ENCODE measurements at places on chromosomes 16 and 17.

GRCh38 chr16:2089706-2090480 is 42.1 kb downstream of the TSC2 start:
- no peak for DNase-seq

GRCh38 chr17:56309897-56310296 is 156.6 kb downstream of the ANKFN1 start:
- no peak for DNase-seq

DNA sequence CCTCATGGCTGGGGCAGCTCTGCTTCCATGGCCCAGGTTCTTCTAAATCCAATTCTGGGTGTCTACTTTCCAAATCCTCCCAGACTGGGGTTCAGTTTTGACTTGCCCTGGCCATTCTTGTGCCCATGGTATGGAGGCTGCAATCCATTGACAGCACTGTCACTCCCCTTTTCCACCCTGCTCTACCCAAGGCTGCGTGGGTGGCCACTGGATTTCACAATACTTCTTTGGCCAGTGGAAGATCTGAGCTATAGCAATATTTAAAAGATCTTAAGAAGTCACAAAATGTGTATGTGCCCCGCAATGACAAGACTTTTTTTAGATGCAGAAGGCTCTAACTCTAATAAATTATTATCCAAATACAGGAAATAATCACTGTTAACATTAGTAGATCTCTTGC is 329.4 kb upstream of the CCL2 start:
- no peak for DNase-seq

DNA sequence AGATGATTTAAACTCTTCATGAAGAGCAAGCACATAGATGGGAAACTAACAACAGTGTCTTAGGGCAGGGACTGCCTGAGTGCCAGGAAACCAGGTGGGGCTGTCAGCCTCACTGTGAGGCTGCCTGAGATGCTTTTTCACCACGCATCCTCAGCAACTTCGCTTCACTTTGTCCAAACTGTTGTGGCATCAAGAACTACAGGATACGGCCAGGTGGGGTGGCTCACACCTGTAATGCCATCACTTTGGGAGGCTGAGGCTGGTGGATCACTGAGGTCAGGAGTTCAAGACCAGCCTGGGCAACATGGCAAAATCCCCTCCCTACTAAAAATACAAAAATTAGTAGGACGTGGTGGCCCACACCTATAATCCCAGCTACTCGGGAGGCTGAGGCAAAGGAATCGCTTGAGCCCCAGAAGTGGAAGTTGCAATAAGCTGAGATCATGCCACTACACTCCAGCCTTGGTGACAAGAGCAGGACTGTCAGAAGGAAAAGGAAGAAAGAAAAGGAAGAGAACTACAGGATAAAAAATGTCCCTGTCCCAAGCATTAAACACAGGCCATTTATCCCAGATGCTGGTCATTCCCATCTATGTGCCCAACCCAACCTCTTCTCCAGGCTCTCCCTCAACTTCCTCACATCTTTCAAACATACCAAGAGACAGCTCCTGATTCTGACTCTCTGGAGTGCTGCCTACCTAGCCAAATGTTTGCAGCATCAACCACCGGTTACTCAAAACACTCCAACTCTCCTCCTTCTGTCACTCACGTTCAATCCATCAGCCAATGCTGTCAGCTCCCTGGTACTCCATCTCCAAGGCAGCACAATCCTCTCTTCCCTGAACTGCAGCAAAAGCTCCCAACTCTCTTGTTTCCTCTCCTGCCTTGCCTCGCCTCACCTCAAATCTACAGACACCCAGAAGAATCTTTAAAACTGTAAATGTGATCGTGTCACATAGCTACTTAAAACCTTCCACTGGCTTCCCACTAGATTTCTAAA is 1.6 kb downstream of the EIF4A3 start:
- no peak for DNase-seq

DNA sequence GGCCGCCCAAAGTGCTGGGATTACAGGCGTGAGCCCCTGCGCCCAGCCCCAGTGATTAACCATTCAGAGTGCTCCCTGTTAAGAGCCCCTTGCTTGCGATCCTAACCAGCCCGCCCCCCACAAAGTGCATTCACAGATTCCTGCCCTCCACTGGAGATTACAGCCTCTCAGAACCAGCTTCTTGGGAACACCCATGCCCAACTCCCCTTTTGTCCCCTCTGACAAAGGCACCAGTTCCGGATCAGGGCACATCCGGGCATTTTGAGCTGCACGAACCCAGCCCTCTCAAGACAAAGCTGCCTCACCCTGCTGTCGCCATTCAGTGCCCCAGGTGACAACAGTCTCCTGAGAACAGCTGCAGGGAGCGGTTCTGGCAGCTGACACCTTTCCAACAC is 848 bp upstream of the KRT19 start:
- DNase-seq: no peak

DNA sequence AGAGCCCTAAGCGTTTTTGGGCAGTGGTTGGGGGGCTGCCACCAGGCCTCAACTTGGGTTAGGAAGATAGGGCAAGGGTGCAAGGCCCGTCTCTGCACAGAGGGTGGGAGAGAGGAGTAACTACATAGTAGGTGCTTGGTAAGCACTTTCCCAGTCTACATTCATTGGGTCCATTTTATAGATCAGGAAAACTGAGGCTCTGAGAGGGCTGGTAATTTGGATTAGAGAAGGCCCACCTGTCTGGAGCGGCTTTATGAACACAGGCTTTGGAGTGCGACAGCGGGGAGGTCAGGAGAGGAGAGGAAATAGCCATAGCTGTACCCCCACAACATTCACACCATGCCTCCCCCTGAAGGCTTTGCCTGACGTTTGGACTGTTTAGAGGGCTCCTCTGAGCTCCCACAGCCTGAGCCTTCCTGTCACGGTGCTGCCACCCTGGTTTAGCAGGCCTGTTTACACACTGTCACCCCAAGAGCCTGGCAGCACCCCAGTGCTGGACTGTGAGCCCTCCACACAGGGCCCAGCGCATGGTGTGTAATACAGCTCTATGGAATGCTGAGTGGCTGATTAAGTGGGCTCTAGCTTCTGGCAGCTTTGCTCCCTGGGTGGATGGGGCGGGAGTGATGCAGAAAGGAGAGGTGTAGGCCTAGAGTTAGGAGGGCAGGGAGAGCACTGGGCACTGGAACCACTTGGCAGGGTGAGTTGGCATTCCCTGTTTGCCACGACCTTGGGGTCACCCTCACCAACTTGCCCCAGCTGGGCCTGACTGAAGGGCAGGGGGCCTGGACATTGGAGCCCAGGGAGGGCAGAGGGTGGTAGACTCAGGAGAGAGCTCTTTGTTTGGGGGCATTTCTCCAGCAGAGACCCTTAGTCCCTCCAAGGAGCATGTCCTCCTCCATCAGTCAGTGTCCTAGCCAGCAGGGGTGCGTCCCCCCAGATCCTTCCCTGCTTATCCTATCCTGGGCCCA is 73.7 kb downstream of the RAI1 start:
- DNase-seq: no peak

- DNase-seq: no peak
These were observed 3.5 kb downstream of the LIMD2 start for GRCh38 chr17:63696381-63696961.

DNA sequence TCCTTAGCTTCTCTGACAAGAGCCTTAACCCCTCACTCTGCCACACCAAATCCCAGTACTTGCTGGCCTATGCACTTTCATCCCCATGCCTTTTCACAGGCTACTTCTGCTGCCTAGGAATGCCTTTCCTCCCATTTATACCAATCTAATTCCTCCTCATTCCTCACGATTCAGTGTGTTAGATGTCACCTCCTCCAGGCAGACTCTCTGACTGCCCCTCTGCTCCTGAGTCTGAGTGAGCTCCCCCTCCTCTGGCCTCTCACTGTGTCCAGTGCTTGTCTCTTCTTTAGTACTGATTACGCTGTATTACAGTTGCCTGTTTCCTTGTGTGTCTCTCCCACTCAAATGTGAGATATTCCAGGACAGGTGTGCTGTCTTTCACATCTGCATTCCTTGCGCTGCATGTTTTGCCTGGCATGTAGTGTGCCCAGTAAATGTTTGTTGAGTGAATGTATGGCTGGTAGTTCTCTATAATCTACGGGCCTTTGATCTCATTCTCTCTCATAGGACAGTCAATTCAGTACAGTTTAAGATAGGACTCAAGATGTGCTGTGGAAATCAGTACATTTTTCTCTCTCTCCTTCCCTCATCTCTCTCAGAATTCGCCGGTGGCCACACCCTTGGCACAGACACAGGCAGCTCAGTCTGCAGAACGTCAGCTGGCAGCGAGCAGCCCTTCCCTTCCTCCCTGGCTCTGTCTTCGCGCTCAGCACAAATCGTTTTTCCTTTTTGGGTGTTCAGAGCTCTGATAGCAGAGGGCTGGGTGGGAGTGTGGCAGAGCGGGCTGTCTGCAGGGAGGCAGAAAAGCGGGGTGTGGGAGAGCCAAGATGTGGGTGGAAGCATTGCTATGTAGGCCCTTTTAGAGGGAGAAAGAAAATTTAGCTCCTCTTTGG is 18.5 kb downstream of the ARL4D start:
- DNase-seq: no peak

- no peak for DNase-seq
These were observed 727.9 kb upstream of the SOX9 start for GRCh38 chr17:71392715-71393567.

DNA sequence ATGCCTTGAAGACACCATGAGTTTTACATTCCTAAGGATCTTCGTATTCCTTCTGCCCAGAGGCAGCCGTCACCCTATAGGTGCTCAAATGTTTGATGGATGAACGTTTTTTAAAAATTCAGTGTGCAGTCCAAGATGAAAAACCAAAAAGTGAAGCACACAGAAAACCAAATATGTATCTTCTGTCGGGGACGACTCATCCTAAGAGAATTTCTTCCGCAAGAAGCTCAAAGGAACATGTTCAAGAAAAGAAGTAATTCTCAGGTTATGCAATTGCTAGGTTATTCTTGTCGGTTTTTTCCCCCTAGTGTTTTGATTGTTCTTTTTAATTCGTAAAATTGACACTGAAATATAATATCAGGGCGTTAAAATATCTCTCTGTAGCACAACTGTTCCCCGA is 1.4 kb downstream of the CENPV start:
- DNase-seq: no peak

DNA sequence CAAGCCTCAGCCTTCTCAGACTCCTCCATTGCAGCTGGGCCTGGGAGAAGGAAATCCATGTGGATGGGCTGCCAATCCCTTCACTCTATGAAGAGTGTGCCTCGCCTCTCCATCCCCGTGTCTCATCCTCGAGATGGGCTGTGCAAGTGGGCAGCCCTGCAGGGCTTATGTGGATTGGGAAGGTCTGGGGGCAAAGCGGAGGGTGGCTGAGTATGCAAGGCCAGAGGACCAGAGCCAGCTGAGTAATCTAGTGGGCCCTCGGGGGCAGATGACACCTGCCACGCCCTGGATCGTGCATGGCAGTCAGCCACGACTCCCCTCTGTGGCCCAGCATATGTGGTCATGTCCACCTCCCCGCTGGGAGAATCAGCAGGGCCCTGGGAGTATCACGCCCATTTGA is 78.9 kb downstream of the IRX5 start:
- DNase-seq: no peak

GRCh38 chr16:53457670-53458069 is 23.4 kb downstream of the RBL2 start:
- DNase-seq: peak; percentile 49

GRCh38 chr17:31487648-31488263 is 96.3 kb downstream of the RAB11FIP4 start:
- DNase-seq: peak; percentile 96

Measured in activated T-cell treated with anti-CD3 and anti-CD28 coated beads, Interleukin-2, amount 50 U/mL, for 4 hours (primary cell).